ENCODE measurements at places on chromosomes 16 and 17.

DNA sequence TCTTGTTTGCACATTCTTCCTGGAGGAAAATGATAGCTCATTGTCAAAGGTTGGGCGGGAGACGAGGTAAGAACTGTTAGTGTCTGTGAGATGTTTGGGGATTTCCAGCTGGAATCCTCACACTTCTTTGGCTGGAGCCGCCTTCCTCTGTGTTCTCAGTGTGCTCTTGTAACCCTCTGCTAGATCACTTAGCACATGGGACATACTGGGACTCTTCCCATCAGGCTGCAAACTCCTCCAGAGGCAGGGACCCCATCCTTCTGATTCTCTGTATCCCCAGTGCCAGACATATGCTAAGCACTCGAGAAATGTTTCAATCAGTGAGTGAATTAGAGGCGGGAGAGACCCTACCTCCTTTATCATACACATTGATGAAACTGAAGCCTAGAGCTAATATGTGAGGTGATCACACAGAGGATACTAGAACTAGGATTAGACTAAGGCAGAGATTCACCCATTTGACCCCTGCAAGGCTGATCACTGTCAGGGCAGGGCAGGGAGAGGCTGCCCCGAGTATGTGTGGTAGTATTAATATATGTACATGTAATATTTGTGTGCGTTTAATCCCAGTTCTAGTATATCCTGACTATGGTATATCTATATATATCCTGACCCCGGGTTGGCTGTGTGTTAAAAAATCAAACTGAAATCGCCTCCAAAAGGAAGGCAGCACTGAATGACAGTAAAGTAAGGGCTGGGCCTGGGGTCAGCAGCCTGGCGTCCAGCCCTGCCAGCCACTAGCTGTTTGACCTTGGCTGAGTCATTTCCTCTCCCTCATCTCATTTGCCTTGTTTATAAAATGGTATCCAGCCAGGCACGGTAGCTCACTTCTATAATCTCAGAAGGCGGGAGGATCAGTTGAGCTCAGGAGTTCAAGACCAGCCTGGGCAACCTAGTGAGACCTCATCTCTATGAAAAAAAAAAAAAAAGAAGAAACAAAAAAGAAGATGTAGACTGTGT, 75.5 kb upstream of the TBX2 start:
- peak; percentile 66 for DNase-seq

- DNase-seq = no peak
These were observed 5.9 kb upstream of the HSD11B2 start for GRCh38 chr16:67425061-67425460.

GRCh38 chr16:24921229-24921628, 75.5 kb downstream of the SLC5A11 start:
- no peak for DNase-seq

- DNase-seq = no peak
These were observed 34.6 kb upstream of the ALDH3A2 start for GRCh38 chr17:19613979-19614378.

DNA sequence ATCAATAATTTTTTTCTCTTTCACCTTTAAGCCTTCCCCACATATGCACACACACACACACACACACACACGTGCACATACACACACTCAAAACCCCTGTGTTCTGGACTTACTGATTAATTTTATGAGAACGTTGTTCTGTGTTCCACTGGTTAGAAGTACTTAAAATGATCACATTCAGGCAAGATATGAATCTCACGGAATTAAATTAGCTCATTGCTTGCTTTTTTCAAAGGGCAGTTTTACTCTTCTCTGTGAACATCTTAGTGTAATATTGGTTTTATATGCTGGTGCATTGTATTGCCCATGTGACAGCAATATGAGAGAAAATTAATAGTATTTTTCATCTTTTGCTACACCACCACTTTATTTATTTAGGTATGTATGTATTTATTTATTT, 377.3 kb upstream of the RBFOX1 start:
- no peak for DNase-seq

- no peak for DNase-seq
These were observed 242.0 kb downstream of the HS3ST3A1 start for GRCh38 chr17:13359774-13360173.

- no peak for DNase-seq
These were observed 40.3 kb upstream of the FAM20A start for GRCh38 chr17:68641276-68642117.

DNA sequence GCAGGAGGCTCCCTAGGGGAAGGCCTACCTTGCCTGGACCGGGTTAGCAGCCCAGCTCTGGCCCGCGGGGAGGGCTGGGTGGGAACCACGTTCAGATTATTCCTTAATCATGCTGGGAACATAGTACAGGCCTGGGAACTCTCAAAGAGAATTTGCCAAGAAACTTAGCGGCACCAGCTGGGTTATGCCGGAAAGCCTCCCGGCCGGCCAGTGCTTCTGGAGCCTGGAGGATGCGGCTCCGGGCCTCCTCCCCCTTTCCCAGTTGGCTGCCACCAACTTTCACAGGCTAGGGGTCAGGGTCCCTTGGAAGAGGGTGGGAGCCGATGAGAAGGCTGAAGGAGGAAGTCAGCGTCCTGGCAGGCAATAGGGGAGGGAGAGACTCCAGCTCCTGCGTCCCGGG, 10.8 kb downstream of the NGFR start:
- DNase-seq = no peak

- peak; percentile 58 for DNase-seq
These were observed 159.2 kb upstream of the RPH3AL start for GRCh38 chr17:511833-512251.

DNA sequence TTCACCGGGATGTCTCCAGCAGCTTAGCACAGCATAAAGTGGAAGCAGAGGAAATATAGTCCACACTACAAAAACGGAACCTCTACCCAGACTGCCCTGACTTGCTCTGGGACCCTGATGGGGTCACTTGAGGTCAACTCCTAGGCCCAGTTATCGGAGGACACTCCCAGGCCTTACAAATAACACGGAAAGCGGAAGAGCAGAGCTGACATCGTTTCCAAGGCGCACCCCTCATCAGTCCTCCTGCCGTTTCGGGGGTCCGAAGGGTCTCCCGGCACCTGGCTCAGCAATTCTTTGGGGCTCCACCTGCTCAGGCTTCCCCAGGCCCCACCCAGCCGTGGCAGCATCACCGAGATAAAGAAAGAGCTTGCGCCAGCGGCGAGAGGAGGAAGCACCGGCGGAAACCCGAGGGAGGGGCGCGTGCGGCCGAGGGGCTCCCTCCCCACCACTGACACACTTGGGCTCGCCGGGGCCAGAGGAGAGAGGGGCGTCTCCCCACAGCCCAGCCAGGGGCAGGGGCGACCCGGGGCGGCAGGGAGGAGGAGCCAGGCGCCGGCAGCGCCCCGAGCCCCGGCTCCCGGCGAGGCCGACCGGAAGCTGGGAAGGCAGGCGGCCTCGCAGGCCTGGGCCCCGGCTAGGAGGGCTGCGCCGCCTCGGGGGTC, 727 bp downstream of the CORO7 start:
- no peak for DNase-seq

GRCh38 chr17:73399056-73399455, 87.3 kb upstream of the CDC42EP4 start:
- no peak for DNase-seq

DNA sequence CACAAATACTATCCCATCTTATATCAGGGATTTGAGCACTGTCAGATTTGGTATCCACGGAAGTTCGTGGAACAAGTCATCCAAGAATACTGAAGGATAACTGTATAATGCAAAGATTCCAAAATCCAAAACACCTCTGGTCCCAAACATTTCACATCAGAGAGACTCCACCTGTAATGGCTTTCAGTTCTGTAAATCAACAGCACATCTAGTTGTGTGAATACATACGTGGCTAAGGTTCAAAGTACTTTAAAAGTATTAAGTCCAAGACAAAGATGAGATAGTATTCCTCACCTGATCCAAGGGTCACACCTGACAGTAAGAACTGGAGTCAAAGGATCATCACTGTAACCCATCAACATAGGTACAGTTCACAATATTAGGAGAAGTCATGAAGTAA, 54.8 kb downstream of the KANSL1 start:
- DNase-seq = no peak

DNA sequence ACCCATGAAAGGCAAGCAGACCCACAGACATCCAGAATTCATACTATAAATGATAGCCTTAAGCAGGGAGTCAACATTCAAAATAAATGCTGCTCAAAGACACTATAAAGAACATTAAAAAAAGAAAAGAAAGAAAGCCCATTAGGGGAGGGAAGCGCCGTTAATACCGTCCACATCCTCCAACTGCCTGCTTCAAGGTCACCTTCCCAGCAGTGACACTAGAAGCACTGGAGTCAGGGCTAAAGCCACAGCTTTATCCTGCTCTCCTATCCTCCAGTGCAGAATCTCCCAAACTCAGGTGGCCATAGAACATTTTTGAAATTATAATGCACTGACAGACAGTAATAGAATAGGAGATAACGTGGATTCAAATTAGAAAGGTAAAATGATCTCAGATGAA, 59.4 kb downstream of the TEX2 start:
- DNase-seq = no peak
